ENCODE measurements at places on chromosomes 1 and 21. TPM values are rescaled to one million over a fixed set of nuclear protein-coding genes. Genes with fewer than 3 reads are reported as not detected.

GRCh38 chr1:211631168-211631567 is 44.3 kb downstream of the NEK2 start:
- H3K4me1 ChIP-seq = peaks cover 7% of the 10 kb centered on the region
- no peak overlapping the region for H3K27ac ChIP-seq
- no peak for DNase-seq
- H3K27me3 ChIP-seq = peaks cover 10% of the 10 kb centered on the region
- H3K36me3 ChIP-seq = no peaks in the 10 kb centered on the region
- no peak overlapping the region for H3K4me3 ChIP-seq

- H3K4me3 ChIP-seq = peak overlapping the region; percentile 47
- H3K4me1 ChIP-seq = no peaks in the 10 kb centered on the region
- H3K36me3 ChIP-seq = no peaks in the 10 kb centered on the region
- peaks cover 4% of the 10 kb centered on the region for H3K27me3 ChIP-seq
- peak; percentile 2 for DNase-seq
- H3K27ac ChIP-seq = no peak overlapping the region
Measured at GRCh38 chr21:30408782-30409494, 13.1 kb downstream of the KRTAP13-1 start.

GRCh38 chr1:153799566-153800465 is 24.6 kb downstream of the SLC27A3 start:
- H3K4me1 ChIP-seq = peaks cover 26% of the 10 kb centered on the region
- no peak for DNase-seq
- H3K4me3 ChIP-seq = no peak overlapping the region
- H3K36me3 ChIP-seq = peaks cover 7% of the 10 kb centered on the region

DNA sequence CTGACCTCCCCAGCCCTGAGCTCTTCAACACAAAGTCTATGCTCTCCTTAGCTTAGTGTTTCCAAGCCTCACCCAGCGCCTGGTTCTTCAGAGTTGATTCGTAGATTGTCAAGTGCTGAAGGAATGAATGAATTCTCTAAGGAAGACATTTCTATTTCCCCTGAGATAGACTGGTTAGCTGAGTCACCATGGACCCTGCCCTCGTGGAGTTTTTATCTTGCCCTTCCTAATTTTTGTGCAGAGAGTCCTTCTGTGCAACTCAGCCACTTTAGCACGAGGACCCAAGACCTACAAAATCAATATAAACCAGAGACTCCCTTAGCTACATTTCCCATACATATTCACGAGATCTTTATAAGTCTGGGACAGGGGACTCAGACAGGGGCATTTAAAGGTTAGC is 2.6 kb upstream of the CD244 start:
- no peaks in the 10 kb centered on the region for H3K36me3 ChIP-seq
- peaks cover 6% of the 10 kb centered on the region for H3K27me3 ChIP-seq
- H3K4me3 ChIP-seq = no peak overlapping the region
- DNase-seq = no peak
- H3K4me1 ChIP-seq = peaks cover 26% of the 10 kb centered on the region
- no peak overlapping the region for H3K27ac ChIP-seq

- peaks cover 2% of the 10 kb centered on the region for H3K27me3 ChIP-seq
- H3K4me3 ChIP-seq = no peak overlapping the region
- peaks cover 9% of the 10 kb centered on the region for H3K4me1 ChIP-seq
- H3K27ac ChIP-seq = no peak overlapping the region
Measured at GRCh38 chr1:158331106-158331425, 265 bp downstream of the CD1B start.

Gene ALX3
- not detected for total RNA-seq

Gene BEND5
- total RNA-seq = 3.0 TPM

Gene NT5C1A
- 2.8 TPM for total RNA-seq

Gene SORT1
- 1.4 TPM for total RNA-seq

Gene BNIPL
- 0.70 TPM for total RNA-seq

Gene MLLT11
- total RNA-seq = 3.7 TPM

Measured in activated T-helper 1 cell treated with anti-CD3 and anti-CD28 coated beads, Interleukin-12 subunit alpha, Interleukin-12 subunit beta, Interleukin-2, Interleukin-4 antibody, amounts not matched to agents 30 ng/mL and 10 ng/mL and 1 ng/mL, durations not matched to agents 14 hours and 24 hours and 36 hours (primary cell).